Kasumi-1 (cell line): ENCODE measurements at places on chromosomes 2 and 18.

- peak; percentile 66 for DNase-seq
Measured at GRCh38 chr2:179020156-179020750, 29.7 kb downstream of the CCDC141 start.

GRCh38 chr2:206990360-206990759 lies 51.0 kb downstream of the CPO start:
- no peak for DNase-seq

GRCh38 chr2:58047961-58048360 lies 1.4 kb downstream of the VRK2 start:
- DNase-seq, result no peak

- DNase-seq, result no peak
Measured at GRCh38 chr2:98560256-98560771, 48.0 kb downstream of the COA5 start.

DNA sequence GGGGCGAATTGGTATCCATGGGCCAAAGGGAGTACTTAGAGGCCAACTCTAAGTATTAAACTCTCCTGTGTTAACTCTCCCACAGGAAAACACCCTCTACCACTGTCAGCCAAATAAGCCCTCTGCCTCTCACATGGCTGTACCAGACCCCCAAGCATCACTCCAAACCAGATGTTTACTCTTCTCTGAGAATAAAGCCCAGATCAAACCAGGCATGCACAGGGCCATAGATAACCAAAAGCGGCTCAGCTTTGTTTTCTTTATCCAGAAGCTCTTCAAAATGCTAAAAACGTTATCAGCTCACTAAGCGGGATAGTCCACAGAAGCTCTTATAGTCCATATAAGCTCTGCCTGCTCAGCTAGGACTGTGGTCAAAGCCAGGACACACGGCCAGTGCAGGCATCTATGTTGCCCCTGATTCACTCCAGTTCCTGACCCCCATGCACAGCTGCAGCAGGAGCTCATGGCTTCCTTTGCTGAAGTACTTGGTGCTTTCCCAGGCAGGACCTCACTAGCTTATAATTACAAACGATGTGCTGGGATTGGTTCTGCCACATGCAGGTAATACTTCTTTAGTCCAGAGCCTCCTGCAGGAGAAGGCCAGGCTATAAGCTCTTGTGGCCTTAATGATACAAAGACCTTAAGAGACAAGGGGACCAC lies 21.0 kb upstream of the SEMA4C start:
- no peak for DNase-seq

DNA sequence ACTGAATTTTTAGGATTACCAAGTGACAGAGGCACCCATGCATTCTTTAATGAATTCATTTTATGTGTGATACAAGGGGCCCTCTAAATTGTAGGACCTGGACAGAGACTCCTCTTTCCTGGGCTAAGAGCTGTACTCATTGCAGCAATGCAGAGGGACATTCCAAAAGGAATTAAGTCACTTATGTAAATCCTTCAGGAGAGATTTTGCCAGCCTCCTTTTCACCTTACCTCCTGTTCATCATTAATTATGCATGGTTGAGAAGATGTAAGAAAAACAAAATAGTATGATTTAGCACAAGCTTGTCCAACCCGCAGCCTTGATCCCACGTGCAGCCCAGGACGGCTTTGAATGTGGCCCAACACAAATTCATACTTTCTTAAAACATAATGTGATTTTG lies 84.5 kb upstream of the TANK start:
- DNase-seq, result no peak

DNA sequence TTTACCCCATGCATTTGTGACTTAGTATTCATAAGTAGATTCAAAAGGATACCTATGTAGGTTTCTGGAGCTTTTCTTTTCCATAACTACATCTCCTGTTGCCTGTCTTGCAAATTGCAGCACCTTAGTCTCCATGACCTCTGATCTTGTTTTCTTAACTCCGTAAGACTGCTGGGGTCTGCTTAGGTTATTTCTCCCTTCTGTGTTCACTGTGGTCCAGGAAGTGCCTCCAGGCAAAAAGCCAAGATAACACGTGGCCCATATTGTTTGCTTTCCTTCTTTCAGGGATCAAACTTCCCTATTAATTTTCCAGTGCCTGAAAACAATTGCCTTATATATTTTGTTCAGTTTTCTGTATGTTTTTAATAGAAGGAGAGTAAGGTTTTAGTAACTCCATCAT lies 86.4 kb downstream of the GCA start:
- DNase-seq, result peak; percentile 22

DNA sequence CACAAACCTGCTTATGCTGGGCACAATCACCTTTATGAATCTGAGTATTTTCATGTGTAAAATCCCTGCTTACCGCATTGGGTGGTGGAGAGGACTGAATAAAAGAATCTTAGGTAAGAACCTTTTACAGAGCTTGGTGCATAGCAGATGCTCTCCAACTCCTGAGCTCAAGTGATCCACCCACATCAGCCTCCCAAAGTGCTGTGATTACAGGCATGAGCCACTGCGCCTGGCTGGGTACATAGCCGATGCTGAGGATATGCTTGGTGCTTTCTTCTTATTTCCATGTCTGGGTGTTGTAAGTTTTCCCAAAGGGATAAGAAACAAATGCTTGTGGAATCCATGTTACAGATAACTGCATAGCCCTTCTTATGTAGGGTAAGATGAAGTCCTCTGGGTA lies 244.3 kb upstream of the PXDN start:
- DNase-seq, result no peak

GRCh38 chr18:58394602-58395425 lies 234.1 kb downstream of the ALPK2 start:
- DNase-seq, result no peak

- DNase-seq, result no peak
Measured at GRCh38 chr2:106970471-106971261, 84.7 kb upstream of the ST6GAL2 start.

GRCh38 chr2:47277187-47277586 lies 122.1 kb upstream of the STPG4 start:
- no peak for DNase-seq

- DNase-seq, result no peak
Measured at GRCh38 chr2:46098621-46099062, 198.6 kb upstream of the EPAS1 start.

DNA sequence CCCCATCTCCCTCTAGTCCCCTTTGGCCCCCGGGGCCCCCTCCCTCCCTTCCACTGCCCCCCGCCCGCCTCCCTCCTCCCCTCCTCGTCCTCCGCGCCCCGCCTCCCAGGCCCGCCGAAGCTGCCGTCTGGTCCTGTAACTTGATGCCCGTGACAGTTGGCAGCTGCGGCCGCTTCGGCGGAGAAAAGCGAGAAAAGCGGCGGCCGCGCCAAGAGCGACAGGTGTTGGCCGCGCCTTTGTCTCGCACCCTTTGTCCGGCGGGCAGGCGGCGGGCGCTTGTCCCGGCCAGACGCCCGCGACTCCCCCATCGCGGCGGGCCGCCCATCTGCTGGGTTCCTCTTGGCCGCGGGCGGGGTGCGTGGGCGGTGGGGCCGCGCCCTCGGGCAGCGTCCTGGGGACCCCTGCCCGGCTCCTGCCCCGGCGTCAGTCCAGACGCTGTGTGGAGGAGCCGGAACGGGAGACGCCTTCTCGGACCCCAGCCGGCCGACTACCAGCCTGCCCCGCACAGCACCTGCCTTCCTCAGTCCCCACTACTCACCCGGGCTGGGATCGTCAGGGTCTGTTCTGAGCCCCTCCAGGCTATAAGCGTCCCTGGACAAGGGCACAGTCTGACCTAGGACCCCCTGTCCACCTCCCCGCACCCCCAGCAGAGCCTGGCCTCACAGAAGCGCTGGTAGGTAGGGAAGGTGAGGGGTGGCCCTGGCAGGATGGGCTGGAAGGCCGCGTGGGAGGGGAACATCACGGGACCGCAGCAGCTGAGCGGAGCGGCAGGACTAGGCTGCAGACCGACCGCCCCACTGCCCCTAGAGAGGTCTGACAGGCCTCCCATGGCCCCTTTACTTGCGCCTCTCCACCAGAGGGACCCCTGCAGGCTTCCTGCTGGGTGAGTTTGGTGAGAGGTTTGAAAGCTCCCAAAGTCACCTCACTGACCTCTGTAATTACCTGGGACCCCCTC lies 1.2 kb upstream of the HES6 start:
- peak; percentile 16 for DNase-seq

- DNase-seq, result no peak
Measured at GRCh38 chr2:11420190-11420589, 45.8 kb downstream of the E2F6 start.
